NCI-H526 (cell line): ENCODE measurements at places on chromosomes 12 and 14.

GRCh38 chr14:35252451-35252868 is 39.7 kb upstream of the PSMA6 start:
- no peak for DNase-seq

DNA sequence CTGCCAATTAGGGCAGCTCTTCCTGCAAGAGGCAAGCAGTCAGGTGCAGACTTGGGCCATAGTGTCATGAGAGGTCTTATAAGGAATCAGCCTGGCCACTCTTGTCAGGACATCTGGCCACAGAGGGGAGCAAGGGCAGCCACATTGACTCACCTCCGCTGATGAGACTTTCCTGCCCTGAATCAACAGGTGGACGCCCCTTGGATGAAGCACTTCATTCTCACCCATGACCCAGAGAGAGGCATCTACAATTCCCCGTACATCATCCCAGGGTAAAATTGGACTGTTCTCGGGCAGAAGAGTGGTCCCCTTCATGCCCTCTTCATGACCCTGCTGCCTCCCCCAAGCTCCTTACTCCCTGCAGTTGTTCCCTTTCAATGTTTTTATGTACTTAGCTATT is 16.9 kb downstream of the DAO start:
- no peak for DNase-seq

- DNase-seq = no peak
Measured at GRCh38 chr12:103556890-103557627, 30.0 kb upstream of the STAB2 start.

GRCh38 chr12:103758310-103759089 is 82.5 kb downstream of the NT5DC3 start:
- no peak for DNase-seq

- peak; percentile 52 for DNase-seq
Measured at GRCh38 chr14:60090864-60091519, 731 bp upstream of the PCNX4 start.

DNA sequence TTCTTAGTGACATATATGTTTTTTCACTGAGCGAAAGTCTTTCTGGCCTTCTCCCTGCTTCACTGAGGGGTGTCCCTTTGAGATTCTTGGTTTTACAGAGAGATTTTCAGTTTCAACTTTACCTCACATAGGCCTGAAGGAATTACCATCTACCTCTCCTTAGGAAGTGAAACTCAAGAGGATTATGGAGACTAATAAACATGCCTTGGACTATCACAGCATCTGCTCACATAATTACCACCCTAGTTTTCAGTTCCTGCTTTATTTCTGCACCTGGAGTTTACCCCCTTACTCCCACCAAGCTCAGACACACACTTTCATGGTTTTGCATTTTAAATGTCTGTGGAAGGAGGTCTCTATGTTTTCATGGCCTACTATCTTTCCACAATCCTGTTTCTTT is 118.3 kb upstream of the SCAF11 start:
- DNase-seq = no peak
